NCI-H510A (cell line): ENCODE measurements at places on chromosomes 5 and 9.

GRCh38 chr5:141507387-141508091 is 18.7 kb downstream of the PCDHGC5 start:
- no peak for DNase-seq

GRCh38 chr9:127568618-127568970 is 43.5 kb upstream of the STXBP1 start:
- no peak for DNase-seq

GRCh38 chr9:107807183-107807582 is 317.6 kb upstream of the KLF4 start:
- DNase-seq: no peak

DNA sequence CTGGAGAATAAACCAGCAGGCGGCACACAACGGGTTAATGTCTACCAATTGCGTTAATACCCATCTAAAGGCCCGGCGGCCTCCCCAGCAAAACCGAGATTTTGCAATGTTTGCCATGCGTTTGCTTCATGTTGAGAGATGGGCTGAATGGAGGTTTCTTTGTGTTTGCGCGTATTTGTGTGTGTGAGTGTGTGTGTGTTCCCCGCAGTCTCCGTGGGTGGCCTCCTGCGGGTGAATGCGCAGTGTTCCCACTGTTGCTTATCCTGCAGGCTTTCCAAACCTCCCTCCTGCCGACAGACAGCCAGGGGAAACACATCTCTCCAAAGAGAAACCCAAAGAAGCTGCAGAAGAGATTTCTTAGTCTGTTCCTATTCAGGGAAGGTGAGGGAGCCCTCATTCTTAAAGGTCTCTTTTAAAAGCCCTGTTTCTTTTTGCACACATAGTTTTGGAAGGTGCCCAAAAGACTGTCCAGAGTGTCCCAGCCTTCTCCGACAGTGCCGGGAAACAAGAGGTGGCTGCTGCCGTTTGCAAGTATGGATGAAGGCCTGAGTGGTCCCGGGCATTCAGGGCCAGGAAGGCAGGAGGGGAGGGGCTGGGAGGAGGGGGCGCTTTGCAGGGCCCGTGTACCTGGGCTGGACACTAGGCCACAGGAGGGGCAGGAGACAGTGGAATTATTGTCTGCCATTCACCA is 103.8 kb upstream of the ERCC6L2 start:
- DNase-seq: no peak

DNA sequence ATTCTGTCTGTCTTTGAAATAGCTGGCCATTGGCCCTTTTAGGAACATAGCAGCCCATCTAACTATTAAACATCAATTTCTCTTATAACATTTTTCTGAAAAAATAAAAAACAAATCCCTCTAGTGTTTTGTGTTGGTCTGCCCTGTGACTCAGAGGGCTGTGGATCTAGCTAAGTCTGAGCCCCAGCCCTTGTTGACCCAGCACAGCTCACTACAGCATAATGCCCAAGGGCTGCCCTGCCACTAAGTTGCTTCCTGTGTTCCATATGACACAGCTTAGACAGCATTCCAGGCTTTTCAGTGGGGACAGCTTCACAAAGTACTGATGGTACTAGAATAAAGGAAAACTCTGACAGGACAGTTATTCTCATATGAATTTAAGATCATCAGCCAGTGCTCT is 136.0 kb downstream of the SCAMP1 start:
- no peak for DNase-seq

GRCh38 chr9:126376311-126377175 is 49.9 kb downstream of the MVB12B start:
- peak; percentile 56 for DNase-seq

- DNase-seq: peak; percentile 23
These were observed 2.8 kb downstream of the GBGT1 start for GRCh38 chr9:133160742-133161546.

DNA sequence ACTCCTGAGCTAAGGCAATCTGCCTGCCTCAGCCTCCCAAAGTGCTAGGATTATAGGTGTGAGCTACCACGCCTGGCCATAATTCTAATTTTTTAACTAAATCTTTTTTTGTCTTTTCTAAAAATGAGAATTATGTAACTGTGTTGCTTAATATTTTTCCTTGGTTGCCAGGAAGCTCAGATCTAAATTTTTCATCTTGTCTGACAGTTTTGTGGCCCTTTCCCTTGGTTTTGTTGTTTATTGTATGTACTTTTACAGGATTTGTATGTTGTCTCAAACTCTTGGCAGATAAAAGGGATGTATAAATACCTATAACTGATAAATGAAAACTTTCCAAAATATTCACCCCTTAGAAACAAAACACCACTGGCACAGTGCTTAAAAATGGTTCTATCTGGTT is 88.2 kb upstream of the KLF9 start:
- no peak for DNase-seq

DNA sequence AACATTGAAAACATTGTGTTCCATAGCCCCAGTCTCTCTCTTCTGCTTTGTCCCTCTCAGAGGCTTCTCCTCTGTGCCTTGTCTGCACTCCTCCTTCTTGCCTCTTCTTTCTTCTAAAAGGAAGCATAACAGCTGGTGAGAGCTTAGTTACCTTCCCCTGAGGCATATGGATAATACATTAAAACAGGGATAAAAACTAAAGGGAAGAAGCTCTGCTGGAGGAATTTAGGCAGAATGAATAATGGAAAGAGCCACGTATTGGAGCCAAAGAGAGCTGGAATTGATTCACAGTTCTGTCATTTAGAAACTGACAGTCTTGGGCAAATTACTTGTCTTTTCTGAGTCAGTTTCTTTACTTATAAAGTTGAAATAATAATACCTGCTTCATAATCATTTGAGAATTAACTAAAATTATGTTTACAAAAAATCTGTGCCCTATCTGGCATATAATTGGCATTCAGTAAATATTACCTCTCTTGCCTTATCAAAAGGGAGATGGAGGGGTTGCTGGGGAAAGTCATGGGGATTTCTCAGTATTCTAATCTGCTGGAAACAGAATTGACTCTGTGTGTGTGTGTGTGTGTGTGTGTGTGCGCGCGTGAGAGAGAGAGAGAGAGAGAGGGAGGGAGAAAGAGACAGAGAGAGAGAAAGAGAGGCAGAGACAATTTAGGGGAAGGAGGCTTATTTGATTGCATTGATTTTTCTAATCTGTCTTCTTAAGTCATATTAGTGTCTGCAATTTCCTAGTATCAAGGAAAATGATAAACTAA is 20.2 kb downstream of the ZNF474 start:
- no peak for DNase-seq

DNA sequence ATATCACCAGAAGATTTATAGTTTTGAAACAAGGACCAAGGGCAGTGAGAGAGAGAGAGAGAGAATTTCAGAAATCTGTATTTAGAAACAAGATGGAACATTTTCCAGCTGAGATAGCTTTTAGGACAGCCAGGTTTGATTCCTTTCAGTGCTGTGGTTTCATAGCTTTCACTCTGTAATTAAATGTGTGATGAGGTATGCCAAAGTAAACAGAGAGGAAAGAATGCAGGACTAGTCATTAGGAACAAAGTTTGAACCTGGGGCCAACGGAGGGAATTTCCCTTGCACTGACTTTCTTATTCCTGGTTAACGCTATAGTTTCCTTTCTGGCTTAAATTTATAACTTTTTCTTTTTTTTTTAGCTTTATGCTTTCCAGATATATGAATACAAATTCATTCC is 10.0 kb upstream of the CCL28 start:
- no peak for DNase-seq

GRCh38 chr5:95853490-95853889 is 31.0 kb upstream of the GLRX start:
- DNase-seq: no peak

DNA sequence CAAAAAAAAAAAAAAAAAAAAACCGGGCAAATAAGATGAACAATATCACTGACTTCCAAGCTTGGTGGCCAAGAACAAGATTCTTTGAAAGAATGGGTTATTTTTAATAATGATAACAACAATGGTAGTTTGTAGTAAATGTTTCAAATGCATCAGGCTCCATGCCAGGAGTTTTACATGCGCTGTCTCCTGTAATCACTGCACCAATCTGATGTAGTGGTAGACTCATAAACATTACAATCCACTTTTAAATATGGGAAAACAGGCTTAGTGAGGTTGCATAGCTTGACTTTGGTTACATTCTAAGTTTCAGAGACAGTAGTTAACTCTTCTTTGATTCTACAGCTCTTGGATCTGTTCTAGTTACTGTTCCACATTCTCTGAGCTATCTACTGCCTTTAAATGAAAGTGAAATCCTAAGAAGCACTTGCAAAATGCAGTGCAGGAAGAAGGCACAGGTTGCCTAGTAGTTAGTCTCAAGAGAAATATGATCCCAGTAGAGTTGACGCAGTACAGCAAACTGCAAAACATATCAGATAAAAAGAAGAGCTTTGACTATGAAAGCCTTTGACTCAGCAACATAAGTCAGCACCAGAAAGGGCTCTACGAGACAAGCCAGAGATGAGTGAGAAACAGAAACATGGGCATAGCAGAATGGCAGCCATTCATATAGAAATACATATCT is 62.1 kb downstream of the PDE4D start:
- DNase-seq: no peak

- DNase-seq: no peak
These were observed 59.2 kb downstream of the IPPK start for GRCh38 chr9:92610470-92611420.

- no peak for DNase-seq
These were observed 268.6 kb downstream of the TRPM3 start for GRCh38 chr9:70852711-70853240.

- no peak for DNase-seq
These were observed 478.9 kb downstream of the SPATA31D1 start for GRCh38 chr9:82467436-82467835.

DNA sequence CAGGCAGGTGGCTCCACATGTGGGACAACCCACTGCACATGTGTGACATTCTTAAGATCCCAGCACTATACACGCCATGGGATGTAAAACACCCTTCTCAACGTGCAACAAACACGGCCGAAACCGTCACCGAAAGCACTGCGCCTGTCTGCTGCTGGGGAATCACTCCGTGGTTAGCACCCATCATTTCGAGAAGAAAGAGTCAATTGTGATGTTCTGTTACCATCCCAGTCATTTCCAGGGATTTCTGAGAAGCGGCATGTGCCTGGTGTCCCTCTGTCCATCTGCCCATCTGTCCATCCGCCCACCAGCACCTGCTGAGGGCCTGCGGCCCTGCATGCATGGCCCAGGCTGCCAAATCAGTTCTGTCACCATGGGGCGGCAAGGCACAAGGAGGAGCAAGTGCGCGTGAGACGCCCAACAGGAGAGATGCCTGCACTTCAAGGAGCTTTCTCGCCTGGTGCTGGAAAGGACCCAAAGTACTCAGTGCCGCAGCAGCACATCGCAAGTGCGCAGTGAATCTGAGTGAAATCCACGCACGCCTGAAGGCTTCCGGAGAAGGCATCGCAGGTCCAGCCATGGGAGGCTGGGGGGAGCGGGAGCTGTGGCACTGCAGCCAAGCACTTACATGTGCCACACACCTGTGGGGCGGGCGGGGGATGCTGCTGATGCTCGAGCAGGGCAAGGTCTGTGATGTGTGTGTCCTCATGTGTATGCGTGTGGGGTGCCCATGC is 38.0 kb downstream of the VAV2 start:
- no peak for DNase-seq

DNA sequence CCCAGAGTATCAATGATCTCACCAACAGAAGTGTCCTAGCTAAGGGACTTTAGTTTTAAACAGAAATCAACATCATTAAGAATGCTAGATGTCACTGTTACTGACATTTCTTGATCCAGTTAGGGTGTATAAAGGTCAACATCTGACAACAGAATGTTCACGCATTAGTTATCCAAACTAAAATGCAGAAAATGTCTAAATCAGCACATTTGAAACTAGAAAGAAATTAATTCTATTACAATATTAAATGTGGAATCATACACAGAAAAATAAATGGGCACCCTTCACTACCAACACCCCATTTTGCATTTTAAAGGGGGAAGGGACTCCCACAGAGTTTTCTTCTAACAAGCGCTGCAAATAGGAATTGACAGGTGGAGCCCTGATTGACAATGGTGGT is 24.5 kb downstream of the ELAVL2 start:
- DNase-seq: no peak

DNA sequence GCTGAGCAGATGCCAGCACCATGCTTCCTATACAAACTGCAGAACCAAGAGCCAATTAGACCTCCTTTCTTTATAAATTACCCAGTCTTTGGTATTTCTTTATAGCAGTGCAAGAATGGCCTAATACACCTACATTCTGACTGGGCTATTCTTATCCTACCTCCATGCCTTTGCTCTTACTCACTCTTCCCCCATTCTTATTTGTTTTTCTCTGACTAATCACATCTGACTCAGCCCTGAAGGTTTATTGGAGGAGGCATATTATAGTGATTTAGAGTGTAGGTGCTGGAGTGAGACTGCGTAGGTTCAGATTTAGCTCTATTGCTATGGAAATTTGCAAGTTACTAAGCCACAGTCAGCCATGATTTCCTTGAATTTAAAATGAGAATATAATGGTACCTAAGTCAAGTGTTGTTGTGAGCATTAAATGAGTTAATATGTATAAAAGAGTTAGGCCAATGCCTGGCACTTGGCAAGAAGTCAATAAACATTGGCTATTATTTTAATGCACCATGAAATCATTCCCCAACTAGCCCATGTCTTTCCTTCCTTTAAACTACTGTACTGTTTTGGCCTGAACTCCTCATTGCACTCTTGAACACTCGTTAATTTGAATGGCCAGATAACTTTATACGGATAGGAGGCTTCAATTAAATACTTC is 531.2 kb upstream of the ZNF608 start:
- DNase-seq: no peak

- no peak for DNase-seq
These were observed 29.6 kb downstream of the ANKDD1B start for GRCh38 chr5:75640826-75641225.

GRCh38 chr9:88503845-88504764 is 30.9 kb upstream of the NXNL2 start:
- no peak for DNase-seq
